A549 treated with DMSO at 1 μM for 4 hours (cell line): ENCODE measurements at places on chromosomes 3 and 15. TPM values are rescaled to one million over a fixed set of nuclear protein-coding genes. Genes with fewer than 3 reads are reported as not detected.

The DNASE1L3 gene
- total RNA-seq: 0.11 to 0.29 TPM (median 0.21 TPM) in 3 of 5 replicates, not detected in the others

The BTLA gene
- total RNA-seq: 0.02 to 0.06 TPM in 2 of 5 replicates, not detected in the others

The GSK3B gene
- 27.0 to 36.8 TPM (median 34.6 TPM) in 5 replicates for total RNA-seq

The BTBD1 gene
- total RNA-seq: 49.5 to 64.7 TPM (median 57.2 TPM) in 5 replicates

The AGBL1 gene
- not detected in 5 replicates for total RNA-seq

The PSTPIP1 gene
- total RNA-seq: not detected in 5 replicates
